Activated CD4-positive, alpha-beta T cell treated with anti-CD3 and anti-CD28 coated beads for 48 hours (primary cell): ENCODE measurements at places on chromosomes 2 and 18.

- DNase-seq = peak; percentile 39
These were observed 122.3 kb downstream of the LYPD6B start for GRCh38 chr2:149160701-149161217.

GRCh38 chr2:20562540-20563225 lies 88.2 kb downstream of the HS1BP3 start:
- no peak for DNase-seq

- DNase-seq = no peak
These were observed 14.0 kb downstream of the MBD2 start for GRCh38 chr18:54210463-54210862.

DNA sequence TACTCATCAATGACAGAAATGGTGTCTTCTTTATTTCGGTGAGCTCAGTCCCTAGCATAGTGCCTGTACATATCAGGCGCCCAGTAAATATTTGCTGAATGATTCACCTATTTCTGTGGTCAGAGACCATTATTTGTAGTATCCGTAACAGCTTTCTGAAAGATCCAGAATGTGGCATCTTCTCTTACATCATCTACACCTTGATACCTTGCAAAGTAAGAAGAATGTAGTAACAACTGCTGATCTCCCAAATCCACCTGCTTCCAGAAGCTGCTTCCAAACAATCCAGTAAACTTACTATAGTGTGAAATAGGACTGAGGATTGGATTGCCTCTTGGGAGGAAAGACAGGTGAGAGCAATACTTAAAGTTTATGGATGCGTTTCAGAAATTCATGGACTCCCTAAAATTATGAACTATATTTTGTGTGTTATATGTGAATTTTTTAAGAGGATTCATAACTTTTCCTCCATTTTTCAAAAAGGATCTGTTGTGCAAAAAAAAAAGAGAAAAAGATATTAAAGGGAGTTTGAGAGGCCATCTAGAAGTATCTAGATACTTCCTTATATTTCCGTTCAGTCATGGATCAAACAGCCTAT lies 945 bp upstream of the ASXL2 start:
- no peak for DNase-seq

GRCh38 chr18:55221622-55222021 lies 262.4 kb upstream of the CCDC68 start:
- DNase-seq = no peak

GRCh38 chr2:69618362-69618761 lies 25.2 kb downstream of the AAK1 start:
- no peak for DNase-seq

DNA sequence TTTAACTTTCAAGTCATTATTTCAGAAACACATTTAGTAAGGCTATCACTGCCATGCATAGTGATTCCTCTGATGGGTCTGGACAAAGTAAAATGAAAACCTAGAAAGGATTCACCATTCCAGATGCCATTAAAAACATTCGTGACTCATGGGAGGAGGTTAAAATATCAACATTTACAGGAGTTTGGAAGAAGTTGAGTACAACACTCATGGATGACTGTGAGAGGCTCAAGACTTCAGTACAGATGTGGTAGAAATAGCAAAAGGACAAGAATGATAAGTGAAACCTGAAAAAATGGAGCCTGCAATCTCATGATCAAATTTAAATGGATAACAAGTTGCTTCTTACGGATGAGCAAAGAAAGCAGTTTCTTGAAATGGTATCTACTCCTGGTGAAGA lies 5.8 kb upstream of the TWSG1 start:
- no peak for DNase-seq

- no peak for DNase-seq
These were observed 100.1 kb upstream of the RNF152 start for GRCh38 chr18:61992923-61993322.

GRCh38 chr2:226828191-226828590 lies 7.7 kb upstream of the RHBDD1 start:
- DNase-seq = no peak

DNA sequence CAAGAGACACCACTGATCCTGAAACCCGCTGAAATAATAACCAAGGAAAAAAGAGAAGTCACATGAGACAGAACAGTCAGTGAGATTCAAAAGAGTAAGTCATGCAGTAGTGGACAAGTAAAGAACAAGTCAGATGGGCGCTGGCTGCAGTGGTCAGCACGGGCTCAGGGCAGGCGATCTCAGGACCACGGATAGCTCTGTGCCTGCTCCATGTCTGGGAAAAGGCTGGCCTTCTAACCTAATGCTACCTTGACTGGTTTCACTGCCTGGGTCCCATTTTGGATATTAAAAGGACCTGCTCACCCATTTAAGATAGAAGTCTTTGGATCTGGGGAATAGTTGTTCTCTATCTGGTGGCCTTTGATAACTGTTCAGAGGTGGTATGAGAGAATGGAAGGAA lies 61.7 kb upstream of the LCLAT1 start:
- no peak for DNase-seq

GRCh38 chr2:165203689-165204559 lies at the start of gene SCN3A:
Gene SCN3A (minus strand): TSS chr2:165204050. CDS start chr2:165176394, 27,656 bp downstream.
- DNase-seq = peak; percentile 8

- DNase-seq = no peak
These were observed 45.2 kb downstream of the GAREM1 start for GRCh38 chr18:32425466-32425865.

GRCh38 chr2:231926761-231927565 lies 767 bp upstream of the NPPC start:
- peak; percentile 43 for DNase-seq

GRCh38 chr2:12207491-12207890 lies 461.1 kb downstream of the LPIN1 start:
- DNase-seq = no peak

- no peak for DNase-seq
These were observed 16.3 kb downstream of the DYNC2LI1 start for GRCh38 chr2:43790147-43790546.

DNA sequence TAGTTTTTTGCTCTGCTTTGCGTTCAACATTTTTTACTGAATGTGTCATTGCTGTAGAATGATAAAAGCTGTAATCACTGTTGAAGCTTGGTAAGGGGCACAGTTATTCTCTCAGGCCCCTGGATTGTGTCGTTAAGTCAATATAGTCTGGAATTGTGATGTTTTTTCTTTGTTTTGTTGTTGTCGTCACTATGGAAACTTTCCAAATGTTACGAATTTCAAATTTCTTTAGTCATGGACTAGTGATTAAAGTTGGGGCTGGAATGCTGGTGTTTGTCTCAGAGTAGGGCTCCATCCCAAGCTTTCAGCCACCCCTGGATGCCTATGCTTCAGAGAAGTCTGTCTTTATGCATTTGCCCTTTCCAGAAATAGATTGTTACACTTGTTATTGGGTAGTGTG lies 287.2 kb downstream of the CDH19 start:
- no peak for DNase-seq

- DNase-seq = no peak
These were observed 6.0 kb downstream of the ANKMY1 start for GRCh38 chr2:240551811-240552210.

- no peak for DNase-seq
These were observed 960.9 kb downstream of the SOCS6 start for GRCh38 chr18:71249791-71250190.

DNA sequence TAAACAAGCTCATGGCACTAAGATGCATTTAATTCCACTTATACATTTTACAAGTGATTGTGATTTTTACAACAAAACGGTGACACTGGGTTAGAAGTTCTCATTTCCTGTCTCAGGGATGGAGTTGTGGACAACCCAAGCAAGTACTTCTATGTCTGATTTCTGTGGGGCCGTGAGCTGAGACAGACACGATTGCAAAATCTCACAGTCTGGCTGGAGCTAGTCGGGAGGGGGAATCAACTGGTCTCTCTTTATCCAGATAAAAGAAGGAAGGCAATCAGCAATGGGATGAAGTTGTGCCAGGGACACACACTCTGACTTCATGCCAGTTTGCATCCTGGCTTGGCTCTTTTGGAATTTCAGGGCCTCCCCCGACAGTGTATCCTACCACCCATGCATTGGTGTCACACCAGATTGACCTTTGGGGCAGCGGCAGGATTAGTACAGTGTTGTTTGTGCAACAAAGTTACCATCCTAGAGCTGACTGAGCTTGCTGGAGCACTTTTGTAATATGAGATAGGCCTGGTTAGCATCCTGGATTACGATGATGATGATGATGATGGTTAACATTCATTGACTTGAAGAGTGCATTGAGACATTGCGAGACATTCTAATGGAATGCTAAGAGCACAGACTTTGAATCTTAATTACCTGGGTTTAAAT lies 98.8 kb downstream of the CTAGE1 start:
- DNase-seq = no peak
